Activated T-cell treated with anti-CD3 and anti-CD28 coated beads for 48 hours (primary cell): ENCODE measurements at places on chromosomes 4 and X.

DNA sequence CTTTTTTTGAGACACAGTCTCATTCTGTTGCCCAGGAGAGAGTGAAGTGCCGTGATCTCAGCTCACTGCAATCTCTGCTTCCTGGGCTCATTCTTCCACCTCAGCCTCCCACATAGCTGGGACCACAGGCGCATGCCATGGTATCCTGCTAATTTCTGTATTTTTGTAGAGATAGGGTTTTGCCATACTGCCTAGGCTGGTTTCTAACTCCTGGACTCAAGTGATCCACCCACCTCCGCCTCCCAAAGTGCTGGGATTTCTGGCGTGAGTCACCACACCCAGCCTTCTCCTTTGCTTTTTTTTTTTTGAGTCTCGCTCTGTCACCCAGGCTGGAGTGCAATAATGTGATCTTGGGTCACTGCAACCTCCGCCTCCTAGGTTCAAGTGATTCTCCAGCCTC lies 94.1 kb downstream of the PDS5A start:
- DNase-seq: no peak

DNA sequence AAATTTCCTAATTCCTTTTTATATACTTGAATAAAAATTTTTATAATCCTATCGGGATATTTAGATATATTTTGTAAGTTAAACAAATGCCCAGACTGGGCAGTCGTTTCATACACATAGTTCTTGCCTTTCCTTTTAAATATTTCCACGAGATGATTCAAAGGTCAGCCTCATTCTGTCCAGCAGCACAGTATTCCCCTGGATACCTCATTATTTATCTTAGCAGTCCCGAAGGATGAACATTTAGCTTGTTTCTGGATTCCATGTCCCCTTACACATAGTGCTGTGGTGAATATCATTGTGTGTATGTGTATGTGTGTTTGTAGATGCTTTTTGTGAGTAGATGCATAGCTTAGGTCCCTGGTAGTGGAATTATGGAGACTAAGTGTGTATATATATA lies 38.3 kb downstream of the RAPGEF2 start:
- DNase-seq: no peak

DNA sequence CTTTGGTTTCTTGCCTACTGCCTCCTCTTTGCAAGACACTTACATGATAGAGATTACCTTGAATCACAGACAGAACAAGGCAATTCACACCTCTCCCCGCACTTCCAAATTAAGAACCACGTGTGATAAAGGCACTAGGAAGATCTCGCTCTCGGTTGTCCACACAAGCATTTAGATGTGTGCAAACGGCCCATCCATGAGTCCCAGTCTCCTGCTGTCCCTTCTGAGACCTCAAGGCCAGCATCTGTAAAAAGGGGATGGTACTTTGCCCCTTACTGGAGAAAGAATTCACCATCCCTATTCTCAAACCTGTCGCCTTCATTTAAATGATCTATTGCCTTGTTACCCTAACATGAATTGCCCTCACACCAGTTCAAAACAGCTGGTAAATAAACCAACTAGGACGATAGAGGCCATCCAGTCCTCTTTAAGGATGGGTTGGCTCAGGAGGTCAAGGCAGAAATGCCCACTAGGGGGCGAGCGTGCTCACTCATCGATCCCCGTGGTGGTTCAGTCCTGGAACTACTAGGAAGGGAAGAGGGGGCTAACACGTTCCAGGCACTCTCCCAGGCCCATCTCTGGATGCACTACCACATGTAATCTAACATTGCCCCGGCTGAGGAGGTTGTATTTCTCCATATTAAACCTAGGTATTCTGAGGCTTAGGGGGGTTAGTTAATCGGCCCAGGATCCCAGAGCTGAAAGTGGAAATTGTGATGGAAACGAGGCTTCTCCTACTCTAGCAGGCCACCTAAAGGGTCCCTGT lies 95.8 kb downstream of the DHX15 start:
- peak; percentile 59 for DNase-seq

DNA sequence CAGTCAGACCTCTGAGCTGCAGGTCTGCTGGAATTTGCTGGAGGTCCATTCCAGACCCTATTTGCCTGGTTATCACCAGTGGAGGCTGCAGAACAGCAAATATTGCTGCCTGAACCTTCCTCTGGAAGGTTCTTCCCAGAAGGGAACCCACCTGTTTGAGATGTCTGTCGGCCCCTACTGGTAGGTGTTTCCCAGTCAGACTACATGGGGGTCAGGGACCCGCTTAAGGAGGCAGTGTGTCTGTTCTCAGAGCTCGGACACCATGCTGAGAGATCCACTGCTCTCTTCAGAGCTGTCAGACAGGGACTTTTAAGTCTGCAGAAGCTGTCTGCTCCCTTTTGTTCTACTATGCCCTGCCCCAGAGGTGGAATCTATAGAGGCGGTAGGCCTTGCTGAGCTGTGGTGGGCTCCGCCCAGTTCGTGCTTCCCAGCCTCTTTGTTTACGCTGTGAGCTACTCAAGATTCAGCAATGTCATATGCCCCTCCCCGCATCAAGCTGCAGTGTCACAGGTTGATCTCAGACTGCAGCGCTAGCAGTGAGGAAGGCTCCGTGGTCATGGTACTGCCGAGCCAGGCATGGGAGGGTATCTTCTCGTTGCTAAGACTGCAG lies 44.1 kb upstream of the KDR start:
- DNase-seq: no peak

DNA sequence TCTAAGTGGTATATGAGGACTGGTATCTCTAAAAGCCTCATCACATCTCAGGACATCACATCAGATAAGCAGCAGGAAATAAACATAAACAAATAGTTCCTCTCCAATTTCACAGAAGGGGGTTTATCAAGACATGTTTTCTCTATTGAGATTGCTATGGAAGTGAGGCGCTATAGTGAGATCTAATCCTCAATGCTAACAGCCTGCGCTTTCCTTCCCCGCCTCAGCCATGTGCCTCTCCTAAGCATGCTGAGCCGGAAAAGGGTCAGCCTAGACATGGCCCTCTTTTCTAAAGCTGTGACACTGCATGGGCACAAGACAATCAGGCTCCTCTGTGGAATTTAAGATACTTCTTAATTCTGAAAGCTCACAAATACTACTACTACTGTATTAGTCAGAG lies 286.1 kb downstream of the INPP4B start:
- DNase-seq: no peak

DNA sequence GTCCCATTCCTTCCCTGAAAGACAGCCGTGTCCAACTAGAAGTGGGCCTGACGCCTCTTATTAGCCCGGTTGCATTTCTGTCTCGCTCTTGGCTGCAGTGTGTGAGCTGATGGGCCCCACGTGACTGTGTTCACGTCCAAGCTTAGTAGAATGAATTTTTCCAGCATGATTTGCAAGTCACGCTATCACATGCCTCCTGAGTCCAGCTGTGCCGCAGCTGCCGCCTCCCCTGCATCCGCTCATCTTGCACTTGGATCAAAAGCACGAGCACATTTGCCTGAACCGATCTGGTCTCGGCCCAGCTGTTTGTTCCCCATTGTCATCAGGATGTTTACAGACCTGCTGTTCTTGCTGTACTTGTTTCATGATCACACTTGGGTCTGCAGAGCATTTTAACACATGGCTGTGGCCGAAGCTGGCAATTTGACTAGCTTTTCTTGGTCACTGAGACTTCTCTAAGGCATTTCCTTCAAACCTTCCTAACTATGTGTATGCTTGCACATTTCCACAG lies 126.5 kb downstream of the KIT start:
- no peak for DNase-seq

- DNase-seq: no peak
These were observed 82.0 kb downstream of the GPC4 start for GRCh38 chrX:133333154-133333750.
